ENCODE measurements at places on chromosomes 7 and 10.

- no peak for DNase-seq
Observed at GRCh38 chr10:102919992-102920739, 2.1 kb downstream of the CNNM2 start.

- no peak for DNase-seq
Observed at GRCh38 chr7:106957766-106958165, 86.7 kb upstream of the PRKAR2B start.

DNA sequence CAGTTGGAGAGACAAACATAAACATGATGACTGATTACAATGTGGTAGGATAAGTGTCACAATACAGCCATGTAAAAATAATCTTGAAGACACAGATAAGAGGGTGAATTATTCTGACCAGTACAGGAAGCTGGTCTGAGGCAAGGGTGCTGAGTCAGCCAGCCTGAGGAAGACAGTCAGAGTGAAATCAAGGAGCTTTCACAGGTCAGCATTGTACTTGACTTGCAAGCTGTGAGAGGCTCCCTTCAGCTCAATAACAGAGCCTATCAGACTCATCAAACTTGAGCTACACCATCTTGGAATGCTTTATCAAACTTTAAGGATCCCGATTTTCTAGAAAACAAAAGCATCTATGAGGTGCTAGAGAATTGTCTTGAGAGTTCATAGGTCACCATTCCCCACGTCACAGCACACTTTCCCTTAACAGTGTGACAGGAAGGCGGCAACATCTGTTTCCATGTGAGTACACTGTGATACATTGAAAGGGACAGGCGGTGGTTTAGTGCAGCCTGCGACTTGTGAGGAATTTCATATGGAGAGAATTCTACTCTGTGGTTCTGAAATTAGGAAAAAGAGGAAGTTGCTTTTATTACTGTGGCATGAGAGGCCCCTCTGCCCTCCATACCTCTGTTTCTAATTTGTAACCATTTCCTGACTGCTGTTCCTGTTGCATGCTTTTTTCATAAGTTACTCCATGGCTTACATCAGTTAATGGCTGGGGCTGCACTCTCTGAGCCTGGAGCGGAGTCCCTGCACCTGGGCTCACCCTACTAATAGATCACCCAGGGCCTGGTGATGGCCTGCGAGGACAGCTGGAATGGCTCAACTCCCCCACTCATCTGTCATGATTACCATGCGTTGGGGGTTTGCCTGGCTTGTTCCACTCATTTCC lies 417.1 kb downstream of the SUGCT start:
- no peak for DNase-seq

DNA sequence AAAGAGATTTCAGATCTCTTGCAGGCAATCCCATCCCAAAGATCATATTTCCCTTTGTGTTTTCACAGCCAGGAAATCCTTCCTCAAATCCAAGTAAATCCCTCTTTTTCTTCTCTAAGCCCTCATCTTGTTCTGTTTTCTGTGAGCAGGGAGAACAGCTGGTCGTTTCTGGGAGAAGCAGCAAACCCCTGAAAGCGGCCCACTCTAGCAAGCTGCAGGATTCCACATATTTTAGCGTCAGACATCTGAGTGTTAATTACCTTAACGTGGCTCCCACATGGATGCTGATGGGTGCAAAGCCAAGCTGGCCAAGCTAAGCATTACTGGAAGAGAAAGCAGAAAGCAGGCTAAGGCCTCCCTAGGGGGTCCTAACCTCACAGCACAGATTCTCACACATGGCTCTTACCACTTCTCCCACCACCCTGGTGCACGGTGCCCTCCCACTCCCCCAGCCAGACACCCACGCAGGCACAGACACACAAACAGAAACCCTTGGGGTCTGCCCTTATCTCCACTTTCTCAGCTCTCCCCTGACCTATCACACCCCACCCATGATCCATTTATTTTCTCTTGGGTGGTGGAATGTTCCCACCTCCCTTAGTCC lies 551.0 kb upstream of the AUTS2 start:
- DNase-seq: no peak

DNA sequence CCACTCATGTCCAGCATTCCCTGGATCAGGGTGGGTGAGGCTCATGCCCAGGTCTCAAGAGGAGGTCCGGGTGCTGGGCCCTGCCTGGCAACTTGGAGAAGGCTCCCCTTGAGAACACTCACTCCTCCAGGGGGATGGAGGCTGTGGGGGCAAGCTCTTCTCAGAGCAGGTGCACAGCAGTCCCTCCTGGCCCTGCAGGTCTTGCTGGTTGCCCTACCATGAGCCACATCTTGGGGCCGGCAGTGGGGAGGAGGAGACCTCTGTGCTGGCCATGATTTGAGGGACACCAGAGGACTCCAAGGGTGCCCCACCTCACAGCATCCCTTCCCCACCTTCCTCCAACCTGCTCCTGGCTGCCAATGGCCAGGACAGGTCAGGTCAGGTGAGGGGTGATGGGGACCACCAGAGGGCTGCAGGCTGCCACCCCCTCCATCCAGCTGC lies 87.4 kb upstream of the RET start:
- DNase-seq: no peak

DNA sequence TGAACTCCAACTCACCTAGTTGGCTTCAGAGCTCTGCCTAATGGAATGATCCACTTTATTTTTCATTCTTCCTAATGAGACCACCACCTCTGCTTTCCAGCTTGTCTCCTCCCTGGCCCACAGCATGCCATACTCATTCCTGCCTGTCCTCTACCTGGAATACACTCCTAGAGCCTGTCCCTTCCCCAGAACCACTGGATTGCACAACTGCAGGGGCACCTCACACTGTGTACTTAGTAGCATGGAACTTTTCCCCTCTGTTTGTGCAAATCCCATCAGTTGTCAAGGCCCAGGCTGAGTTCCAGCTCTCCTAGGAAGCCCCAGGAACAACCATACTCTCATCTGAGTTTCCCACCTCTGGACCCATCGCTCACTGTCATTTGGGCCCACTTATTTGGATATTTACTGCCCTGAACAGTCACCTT lies 15.6 kb downstream of the ALDH18A1 start:
- no peak for DNase-seq

- DNase-seq: no peak
Observed at GRCh38 chr10:131444286-131444685, 132.8 kb upstream of the TCERG1L start.

- DNase-seq: no peak
Observed at GRCh38 chr10:131996466-131997365, 15.0 kb upstream of the BNIP3 start.

GRCh38 chr7:151681726-151682125 lies 162.0 kb upstream of the RHEB start:
- no peak for DNase-seq

DNA sequence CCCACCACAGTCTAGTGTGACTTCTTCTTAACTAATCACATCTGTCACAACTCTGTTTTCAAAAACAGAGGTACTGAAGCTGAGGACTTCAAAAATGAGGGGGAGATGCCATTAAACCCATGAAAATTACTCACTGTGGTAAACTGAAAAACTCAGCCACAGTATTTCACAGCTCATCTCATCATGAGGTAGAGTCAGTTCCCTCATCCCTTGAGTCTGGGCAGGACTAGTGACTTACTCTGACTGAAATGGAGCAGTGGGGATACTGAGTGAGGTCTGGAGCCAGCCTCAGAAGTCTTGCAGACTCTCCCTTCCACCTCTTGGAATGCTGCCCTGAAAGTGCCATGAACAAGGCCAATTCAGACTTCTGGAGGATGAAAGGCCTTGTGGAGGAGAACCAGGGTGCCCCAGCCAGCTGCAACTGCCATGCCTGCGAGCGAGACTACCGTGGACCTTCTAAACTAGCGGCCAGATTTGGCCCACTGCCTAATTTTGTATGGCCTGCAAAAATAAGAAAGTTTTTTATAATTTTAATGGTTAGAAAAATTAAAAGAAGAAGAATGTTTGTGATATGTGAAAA lies 24.7 kb upstream of the ANKRD1 start:
- DNase-seq: no peak

DNA sequence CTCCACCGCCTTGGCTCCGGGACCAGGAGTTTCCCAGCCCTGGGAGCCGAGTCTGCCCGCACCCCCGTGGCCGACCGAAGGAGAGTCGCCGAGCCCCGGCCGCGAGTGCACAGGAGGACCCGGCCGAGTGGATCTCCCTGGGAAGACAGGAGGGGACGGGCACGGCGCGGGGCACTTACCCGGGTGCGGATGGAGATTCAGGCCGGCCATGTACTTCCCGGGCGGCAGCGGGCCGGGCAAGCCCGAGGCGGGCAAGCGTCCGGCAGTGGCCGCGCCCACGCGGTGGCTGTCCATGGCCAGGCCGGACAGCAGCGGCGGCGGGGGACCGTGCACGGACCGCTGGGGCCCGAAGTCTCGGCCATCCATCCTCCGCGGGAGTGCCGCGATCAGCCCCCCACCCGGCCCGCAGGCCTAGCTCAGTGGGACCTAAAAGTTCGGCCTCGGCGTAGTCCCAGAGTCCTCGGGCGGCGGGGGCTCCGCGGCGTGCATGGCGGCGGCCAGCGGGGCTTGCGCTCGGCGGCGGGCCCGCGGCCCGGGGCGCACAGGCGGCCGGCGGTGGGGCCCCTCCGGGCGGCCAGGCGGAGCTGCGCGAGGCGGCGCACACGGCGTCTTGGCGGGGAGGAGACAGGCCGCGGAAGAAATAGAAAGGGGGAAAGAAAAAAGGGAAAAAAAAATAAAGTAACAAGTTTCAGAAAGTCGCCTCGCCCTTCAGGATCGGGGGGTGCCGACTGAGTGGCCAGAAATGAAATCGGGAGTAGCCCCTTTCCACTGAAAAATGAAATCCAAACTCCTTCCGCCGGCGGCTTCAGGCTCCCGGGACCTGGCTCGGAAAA lies 2.5 kb downstream of the TNRC18 start:
- no peak for DNase-seq

DNA sequence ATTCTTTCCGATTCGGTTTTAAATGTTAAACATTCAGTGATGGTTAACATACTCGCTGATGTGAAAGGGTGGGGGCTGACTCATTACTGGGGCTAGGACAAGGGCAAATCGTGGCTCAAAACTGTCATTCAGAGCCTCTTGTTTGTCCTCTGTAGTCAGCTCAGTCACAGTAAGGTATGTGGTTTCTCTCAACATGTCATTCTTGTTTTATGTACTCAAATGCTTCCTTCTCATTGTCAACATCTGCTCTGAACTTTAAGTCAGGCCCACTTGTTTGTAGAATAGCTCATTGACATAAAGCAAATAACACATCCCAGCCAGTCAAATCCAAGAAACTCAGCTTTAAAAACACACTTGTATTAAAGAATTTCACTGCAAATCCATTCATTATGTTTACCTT lies 7.3 kb downstream of the SLC16A9 start:
- DNase-seq: no peak

GRCh38 chr10:5356302-5356763 lies 8.4 kb upstream of the UCN3 start:
- DNase-seq: no peak

- no peak for DNase-seq
Observed at GRCh38 chr10:11454958-11455566, 156.4 kb downstream of the USP6NL start.

- DNase-seq: no peak
Observed at GRCh38 chr7:69966766-69967591, 368.7 kb downstream of the AUTS2 start.

GRCh38 chr7:86975914-86976313 lies 83.5 kb downstream of the ELAPOR2 start:
- no peak for DNase-seq

- DNase-seq: no peak
Observed at GRCh38 chr7:77450054-77450453, 33.9 kb upstream of the GSAP start.

- no peak for DNase-seq
Observed at GRCh38 chr10:25226775-25227682, 52.2 kb downstream of the GPR158 start.

DNA sequence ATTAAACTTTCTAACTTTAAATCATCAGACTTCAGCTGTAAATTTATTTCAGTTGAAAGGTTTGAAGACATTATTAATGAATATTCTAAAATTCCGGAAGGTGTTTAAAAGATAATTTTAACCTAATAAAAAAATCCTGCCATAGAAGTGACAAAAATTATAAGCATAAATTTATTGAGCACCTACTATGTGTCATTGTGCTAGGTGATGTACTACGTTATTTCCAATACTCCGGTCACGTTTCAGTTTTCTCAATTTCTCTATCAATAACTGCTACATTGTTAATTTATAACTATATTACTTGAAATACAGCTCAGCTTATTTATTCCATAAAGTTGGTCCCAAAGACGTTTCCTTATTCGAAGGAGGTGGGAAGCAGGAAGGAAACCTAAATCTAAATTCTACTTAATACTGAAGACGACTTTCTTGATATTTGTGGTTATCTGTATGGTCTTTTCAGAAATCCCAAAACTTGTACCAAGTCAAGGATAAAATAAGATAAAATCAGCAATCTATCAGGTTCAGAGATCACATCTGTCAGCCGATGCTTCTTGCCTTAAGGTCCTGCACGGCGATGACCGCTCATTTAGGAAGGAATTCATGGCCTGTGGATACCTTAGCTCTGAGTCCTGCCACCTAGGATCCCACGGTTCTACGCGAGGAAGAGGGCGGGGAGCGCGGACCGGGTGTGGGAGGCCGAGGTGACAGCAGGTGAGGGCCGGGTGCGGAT lies 1.2 kb upstream of the ZEB1 start:
- no peak for DNase-seq

GRCh38 chr10:104835422-104835821 lies 194.3 kb downstream of the SORCS3 start:
- no peak for DNase-seq

GRCh38 chr7:29877196-29877595 lies 70.9 kb downstream of the WIPF3 start:
- no peak for DNase-seq

DNA sequence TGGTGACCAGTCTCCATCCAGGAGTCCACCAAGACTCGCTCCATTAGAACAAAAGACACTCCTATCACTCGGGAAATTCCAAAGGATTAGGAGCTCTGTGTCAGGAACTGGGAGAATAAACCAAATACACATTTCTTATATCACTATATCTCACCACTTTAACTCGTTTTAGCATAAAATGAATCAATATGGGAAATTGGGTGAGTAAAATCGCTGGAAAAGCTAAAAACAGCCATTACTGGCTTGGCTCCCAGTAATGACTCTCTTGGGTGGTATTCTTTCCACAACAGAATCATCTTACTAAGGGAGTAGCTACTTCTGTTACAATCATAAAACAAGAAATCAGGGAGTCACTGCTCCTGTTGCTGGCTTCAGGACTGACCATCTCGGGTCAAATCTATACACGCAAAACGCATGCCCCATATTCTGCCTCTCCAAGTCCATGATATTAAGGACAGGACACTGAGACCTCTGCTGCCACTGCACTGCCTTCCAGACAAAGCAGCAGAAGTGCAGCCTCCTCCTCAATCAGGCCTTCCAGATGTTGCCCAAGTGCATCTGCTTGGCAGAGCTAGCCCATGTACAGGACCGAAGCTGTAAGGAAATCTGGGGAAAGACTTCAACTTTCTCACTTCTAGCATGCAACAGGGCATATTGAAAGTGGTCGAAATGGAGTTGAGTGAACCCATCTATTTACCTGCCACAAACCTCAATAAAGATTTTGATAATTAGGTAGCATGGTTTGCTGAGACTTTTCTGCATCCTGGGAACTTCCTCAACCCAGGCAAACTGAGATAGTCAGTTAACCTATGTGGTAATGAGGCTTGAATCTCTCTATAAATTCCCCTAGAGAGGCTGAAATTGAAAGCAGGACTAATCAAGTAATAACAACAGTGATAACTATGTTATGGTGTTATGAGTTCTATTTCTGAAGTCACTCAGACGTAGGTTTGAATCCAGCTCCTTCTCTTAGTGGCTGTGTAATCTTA lies 14.4 kb upstream of the PANK1 start:
- no peak for DNase-seq

Measured in stimulated activated naive B cell treated with anti-CD40 and anti-IgM and Interleukin-4, amounts not matched to agents 10 μg/mL and 1 μg/mL and 100 μg/mL, for 72 hours (primary cell).